ENCODE measurements at places on chromosomes 2 and 18. TPM values are rescaled to one million over a fixed set of nuclear protein-coding genes. Genes with fewer than 3 reads are reported as not detected.

Gene GKN1
- not detected for total RNA-seq

Gene APOB
- 1.9 TPM for total RNA-seq

DNA sequence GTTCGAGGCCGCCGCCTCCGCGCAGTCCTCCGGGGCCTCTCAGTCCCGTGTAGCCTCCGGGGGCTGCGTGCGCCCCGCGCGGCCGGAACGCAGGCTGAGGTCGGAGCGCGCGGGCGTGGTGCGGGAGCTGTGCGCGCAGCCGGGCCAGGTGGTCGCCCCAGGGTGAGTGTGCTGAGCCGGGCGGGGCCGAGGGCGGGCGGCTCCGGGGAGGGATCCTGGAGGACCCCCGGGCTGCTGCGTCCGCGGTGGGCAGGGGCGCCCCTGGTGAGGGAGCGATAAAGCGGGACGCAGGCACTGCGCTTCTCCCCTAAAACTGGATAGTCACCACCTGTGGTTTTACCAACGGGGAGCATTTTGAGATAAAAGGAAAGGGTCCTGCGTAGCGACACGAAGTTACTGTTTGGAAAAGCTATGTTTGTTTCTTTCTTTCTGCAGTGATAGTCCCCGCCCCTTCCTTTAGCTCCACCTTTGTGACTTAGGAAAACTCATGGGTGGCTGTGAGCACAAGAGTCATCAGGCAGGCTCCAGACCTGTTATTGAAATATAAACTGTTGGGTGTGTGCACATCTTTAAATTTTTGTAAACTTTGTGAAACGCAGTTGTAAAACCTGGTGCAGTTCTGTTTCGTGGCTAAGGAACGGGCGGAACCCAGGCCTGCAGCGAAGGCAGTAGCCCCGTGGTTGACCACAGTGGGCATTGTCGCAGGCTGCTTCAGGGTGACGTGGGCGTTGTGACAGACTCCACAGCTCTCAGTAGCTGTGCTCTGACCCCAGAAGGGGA is 687 bp downstream of the CTDP1 start:
- DNase-seq, result no peak

GRCh38 chr2:164721430-164721829 is 100.1 kb upstream of the GRB14 start:
- no peak for DNase-seq

GRCh38 chr2:40352041-40352702 is 99.7 kb downstream of the SLC8A1 start:
- no peak for DNase-seq

All from T-cell (primary cell).